ENCODE measurements at places on chromosomes 2 and 18. TPM values are rescaled to one million over a fixed set of nuclear protein-coding genes. Genes with fewer than 3 reads are reported as not detected.

The DSG2 gene
- total RNA-seq, result 11.0 TPM

The C2orf80 gene
- total RNA-seq, result not detected

The SCYGR4 gene
- total RNA-seq, result not detected

The NR4A2 gene
- total RNA-seq, result 0.34 TPM

The DPP10 gene
- total RNA-seq, result not detected

The AGAP1 gene
- 4.6 TPM for total RNA-seq

The KRTCAP3 gene
- not detected for total RNA-seq

The SPEG gene
- 13.2 TPM for total RNA-seq

The CIB4 gene
- total RNA-seq, result not detected
